ENCODE measurements at places on chromosomes 3 and 15.

DNA sequence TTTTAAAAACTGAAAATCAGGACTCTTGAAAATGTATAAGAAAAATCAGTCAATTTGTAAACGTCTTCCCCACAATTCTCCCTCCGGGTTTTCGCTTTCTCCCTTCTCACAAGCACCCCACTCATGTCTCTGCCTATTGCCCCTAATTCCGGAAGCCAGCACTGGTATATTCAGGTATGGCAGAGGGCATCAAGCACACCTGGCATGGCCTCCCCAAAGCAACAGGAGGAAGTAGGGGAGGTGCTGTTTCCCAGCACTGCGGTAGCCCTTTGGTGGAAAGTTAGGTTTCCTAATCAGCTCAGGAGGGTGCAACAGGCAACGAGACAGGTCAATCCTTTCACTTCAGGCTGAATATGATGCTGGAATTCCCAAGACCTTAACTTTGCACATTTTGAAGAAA is 30.1 kb downstream of the LAMP3 start:
- DNase-seq, result no peak

DNA sequence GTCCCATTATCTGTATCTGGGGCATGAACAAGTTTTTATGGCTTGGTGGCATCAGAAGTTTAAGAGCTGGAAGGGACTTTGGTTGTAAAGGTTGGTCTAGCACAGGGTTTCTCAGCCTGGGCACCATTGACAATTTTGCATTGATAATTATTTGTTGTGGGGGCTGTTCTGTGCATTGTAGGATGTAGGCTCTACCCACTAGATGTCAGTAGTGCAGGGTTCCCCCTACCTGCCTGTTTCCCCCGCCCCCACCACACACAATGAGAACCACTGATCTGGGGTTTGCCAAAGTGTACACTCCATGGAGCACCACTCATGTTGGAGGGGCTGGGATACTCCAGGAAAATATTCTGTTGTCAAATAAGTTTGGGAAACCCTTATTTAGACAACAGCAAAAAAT is 42.7 kb downstream of the PLCL2 start:
- DNase-seq, result no peak

DNA sequence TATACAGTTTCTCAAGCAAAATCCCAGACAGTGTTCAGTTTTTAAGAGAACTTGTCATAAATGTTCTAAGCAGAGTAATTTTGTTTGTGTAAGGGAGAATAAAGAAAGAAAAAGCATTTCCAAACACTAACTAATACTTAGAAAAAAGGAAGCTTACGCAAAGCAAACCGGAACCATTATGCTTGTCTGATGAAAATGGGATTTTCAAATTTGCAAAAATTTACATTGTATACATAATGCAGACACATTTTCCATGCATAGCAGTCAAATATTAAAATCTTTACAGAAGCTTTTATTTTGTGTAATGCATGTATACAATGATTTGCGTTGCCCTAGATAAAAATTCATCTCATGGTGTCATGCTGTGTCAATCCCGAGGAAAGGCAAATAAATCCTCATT is 229.0 kb downstream of the SLC9A9 start:
- DNase-seq, result no peak

GRCh38 chr15:98904544-98904943 is 103.0 kb downstream of the PGPEP1L start:
- peak; percentile 35 for DNase-seq

GRCh38 chr15:84586696-84587095 is 14.1 kb upstream of the ZSCAN2 start:
- DNase-seq, result no peak

DNA sequence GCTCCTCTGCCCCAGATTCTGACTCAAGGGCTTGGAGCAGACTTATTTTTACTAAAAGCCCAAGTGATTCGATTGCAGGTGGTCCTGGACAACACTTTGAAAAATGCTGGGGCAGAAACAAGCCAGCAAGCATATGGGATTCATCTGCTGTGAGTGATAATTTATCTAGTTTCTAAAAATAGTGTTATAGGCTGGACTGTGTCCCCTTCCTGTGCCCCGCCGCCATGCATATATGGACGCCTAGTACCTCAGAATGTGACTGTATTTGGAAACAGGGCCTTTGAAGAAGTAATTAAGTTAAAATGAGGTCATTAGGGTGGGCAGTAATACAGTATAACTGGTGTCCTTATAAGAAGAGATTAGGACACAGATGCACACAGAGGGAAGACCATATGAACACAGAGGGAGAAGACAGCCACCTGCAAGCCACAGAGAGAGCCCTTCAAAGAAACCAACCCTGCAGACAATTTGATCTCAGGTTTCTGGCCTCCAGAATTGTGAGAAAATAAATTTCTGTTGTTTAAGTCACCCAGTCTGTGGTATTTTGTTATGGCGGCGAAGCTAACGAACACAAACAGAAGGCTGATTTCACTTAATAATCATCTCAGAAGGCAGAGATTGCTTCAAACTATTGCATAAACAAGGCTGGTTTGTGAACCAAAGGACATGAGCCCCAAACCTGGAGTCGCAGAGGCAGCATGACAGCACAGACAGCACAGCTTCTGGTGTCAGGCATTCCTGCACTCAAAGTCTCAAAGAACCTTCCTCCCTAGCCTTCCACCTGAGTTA is 59.1 kb downstream of the CCNL1 start:
- no peak for DNase-seq

DNA sequence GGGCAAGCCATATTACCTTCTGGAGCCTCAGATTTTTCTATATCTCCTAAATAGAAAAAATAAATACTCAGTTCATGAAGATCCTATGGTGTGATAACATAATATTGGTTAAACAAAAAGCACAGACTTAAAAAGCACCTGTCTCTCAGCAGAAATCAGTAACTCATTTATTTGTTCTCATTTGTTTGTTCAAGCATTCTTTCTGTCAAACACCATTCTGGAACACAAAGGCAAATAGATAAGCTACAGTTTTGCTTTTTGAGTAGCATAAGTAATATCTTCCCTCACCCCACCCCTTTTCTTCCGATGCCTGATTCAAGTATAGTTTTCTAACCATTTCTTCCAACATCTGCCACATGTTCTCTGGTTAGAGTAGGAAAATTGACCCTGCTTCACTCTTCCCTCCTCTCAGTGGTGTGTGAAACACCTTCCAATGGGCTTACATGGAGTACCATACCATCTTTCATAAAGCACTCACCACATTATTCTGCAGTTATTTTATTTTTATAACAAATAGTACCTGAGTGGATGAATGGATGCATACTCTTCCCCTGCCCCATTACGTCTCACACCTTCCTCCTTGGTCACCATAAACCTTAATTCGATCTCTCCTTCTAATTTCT is 8.4 kb upstream of the IL1RAP start:
- DNase-seq, result no peak

GRCh38 chr3:54963641-54964040 is 35.8 kb upstream of the LRTM1 start:
- no peak for DNase-seq

- no peak for DNase-seq
These were observed 38.0 kb downstream of the WNT7A start for GRCh38 chr3:13841826-13842225.

DNA sequence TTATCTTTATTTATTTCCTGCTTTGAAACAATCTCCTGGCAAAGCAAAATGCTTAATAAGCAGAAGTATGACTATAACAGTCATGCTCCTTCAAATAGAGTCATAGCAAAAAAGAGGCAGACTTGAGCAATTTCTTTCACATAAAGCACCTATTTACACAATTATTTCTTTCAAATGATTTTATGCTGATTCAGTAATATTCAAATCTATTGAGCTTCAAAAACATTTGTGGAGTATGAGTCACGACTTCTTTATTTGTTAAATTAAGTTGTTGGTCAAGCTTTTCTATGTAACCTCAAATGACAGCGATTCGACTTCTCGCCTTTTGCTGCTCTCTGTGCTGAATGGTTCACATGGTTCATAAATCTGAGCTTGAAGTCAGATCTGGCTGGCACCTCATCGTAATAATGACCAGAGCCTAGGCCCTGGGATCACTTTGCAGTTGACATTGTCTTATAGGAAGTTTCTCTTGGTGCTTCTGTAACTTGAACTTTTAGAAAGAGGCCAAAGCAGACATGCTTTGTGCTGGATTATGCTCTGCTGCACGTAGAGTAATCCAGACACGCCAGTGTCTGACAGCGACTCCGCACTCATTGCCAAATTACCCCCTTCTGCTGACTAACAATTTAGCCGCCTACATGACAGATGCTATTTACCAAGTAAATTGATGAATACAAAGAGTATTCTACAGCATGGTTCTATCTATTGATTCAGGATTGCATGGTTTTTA is 139.0 kb downstream of the MCTP2 start:
- DNase-seq, result no peak

DNA sequence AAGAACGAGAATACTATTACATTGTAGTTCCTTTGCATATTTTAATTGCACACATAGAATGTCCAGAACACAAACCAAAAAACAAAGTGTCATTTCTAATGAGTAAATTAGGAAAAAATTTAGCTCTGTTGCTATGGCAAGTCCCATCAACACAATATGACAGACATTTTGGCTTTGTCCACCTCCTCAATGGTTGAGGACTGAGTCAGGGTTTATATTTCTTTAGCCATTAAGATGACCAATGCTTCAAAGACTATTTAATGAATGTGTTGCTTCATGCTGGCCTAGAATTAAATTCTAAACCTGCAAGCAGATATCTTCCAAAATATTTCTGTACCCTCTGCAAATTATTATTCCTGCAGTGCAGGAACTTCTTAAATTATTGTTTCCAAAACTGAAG is 719.2 kb downstream of the NTRK3 start:
- no peak for DNase-seq

GRCh38 chr3:148466980-148467740 is 230.5 kb upstream of the AGTR1 start:
- DNase-seq, result no peak

GRCh38 chr3:137348936-137349335 is 391.2 kb downstream of the IL20RB start:
- no peak for DNase-seq

DNA sequence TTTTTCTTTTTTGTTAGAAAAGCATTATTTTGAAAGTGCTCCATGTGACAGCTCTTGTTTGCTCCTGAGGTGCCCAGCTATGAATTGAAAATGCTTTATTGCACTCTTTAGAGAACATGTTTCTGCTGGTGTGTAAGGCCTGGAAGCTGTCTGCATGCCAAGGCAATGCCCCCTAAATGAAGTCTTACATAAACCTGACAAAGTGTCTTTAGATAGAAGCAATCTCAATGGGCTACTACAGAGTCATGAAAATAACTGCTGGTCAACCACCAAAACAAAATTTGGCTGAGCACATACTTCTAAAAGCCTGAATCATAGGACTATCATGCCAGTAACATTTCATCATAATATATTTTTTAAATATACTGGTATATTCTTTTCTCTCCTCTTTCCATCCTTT is 178.7 kb downstream of the THRB start:
- no peak for DNase-seq

DNA sequence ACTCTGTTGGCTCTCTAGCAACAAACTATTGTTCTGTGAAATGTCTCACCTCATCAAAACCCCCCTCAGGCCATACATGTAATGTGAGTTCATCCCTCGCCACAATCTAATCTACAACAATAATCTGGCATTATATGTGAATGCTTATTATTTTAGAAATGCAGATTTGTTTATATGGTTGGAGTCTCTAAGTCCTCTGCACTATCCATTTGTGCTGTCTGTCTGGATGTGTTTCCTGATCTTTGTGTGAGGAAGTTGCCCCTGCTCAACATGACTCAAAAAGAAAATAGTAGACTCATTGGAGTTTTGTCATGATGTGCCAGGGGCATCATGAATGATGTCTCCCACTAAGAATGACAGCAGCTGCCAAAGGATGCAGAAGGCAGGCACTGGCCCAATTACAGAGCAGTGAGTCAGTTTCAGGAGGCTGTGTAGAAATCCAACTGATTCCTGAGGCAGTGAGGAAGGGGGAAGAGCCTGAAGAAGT is 161.6 kb upstream of the PDZRN3 start:
- DNase-seq, result no peak

- no peak for DNase-seq
These were observed 93.3 kb upstream of the TRIM42 start for GRCh38 chr3:140584549-140584948.

- DNase-seq, result peak; percentile 90
These were observed 68.2 kb downstream of the DENND4A start for GRCh38 chr15:65723876-65724275.

GRCh38 chr15:81001152-81002008 is 657 bp downstream of the TLNRD1 start:
- peak; percentile 36 for DNase-seq

DNA sequence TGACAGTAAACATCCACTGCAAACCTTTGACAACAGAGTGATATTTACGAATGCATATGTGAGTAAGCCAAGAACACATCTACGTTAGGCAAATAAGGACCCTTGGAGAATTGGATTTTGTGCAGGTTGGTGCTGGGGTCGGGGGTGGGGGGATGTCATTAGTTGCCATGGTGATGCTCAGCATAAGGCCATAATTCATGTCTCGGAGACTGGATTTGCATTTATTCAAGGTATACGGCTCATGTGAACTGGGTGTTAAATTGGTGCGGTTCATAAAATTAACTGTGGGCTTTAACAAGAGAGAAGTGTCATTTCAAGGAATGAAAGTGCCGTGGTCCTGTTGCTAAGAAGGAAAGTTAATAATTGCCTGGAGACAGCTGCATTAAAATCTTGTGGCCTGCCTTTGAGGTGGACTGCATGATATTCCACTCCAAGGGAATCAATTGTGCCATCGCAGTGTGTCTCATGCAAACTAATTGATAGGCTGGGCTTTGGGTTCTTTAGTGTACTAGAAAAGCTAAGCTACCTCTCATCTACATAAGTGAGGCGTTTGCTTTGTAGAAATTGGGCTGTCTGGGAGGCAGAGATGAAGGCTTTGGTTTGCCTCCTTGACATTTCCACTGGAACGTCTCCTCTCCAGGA is 228.9 kb upstream of the FEZF2 start:
- DNase-seq, result no peak

DNA sequence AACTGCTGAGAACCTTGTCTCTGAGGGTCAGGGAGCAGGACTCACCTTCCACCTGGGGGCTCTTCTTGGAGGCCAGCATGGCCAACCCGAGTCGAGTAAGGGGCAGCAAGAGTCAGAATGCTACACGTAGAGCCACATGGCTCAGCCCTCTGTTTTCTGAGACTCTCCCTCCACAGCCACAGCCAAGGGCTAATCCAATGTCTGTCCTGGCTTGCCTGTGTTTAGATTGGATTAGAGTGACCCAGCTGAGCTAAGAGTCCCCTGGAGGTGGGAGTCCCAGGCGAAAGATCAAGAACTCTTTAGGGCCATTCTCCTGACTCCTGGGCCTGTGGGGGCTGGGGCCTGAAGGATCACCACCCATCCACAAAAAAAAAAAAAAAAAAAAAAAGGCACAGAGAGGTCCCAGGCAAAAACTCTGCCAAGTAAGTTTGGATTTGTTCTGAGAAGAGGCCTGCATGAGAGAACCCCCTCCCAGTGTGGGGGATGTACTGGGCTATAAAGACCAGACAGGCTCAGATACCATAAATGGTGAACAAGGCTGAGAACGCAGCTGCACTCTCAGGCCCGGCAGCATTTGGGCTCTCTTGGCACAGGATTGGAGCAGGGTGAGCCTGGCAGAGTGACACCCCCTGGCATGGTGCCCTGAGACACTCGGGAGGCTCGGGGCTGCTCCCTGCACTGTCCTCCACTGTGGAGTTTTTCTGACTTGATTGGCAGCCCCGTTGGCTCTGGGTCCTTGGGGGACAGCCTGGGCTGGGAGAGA is 88.0 kb upstream of the OSBPL11 start:
- no peak for DNase-seq

- DNase-seq, result no peak
These were observed 21.7 kb downstream of the GRIP2 start for GRCh38 chr3:14518432-14518802.
